ENCODE measurements at places on chromosomes 12 and 14.

DNA sequence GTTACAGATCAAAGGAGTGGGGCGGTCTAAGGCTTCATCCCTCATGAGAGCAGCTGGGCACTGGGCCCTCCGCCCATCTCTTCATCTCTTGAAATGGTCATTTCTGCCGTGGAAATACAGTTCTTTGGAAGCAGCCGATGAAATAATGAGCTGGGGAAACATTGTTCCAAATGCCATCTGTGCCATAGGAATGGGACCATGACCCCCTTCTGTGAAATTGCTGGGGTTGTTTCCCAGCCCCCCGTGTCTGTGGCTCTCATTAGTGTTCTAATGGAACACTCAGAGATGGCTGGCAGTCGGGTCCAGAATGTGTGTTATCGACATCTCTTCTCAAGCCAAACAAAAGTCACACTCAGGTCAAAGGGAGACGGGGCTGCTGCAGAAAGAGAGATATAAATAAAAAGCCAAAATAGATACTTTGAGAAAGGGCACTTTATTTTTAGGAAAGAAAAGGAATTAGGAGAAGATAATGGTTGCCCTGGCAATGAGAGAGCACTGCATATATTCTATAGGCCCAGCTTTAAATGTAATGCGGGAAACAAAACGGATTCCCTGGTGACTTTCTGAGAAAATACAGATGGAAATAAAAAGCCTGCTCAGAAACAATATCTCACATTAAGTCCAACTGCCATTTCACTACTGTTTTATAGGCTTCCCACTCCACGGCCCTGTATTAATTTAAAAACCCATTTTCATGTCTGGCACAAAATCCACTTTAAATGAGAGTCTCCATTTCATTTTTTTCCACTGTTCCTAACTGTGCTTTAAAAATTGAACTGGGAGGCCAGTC lies 107.1 kb downstream of the TTC8 start:
- DNase-seq: no peak

- no peak for DNase-seq
Observed at GRCh38 chr12:52867642-52868041, 18.8 kb upstream of the KRT78 start.

DNA sequence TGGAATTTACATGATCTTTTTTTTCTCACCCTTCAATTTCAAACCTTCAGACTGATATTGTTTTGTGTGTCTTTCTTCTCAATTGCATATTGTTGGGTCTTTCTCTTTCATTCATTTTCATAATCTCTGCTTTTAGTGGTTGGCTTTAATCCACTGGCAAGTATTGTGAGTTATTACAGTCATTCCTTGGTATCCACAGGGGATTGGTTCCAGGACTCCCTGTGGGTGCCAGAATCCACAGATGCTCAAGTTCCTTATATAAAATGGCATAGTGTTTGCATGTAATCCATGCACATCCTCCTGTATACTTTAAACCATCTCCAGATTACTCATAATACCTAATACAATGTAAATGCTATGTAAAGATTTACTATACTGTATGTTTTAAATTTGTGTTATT lies 29.7 kb upstream of the PARP11 start:
- DNase-seq: no peak

GRCh38 chr12:95169368-95169767 lies 47.9 kb downstream of the FGD6 start:
- DNase-seq: peak; percentile 41

- no peak for DNase-seq
Observed at GRCh38 chr12:96225044-96225855, 31.1 kb downstream of the ELK3 start.

GRCh38 chr12:52324153-52324444 lies 2.9 kb upstream of the KRT83 start:
- DNase-seq: no peak

DNA sequence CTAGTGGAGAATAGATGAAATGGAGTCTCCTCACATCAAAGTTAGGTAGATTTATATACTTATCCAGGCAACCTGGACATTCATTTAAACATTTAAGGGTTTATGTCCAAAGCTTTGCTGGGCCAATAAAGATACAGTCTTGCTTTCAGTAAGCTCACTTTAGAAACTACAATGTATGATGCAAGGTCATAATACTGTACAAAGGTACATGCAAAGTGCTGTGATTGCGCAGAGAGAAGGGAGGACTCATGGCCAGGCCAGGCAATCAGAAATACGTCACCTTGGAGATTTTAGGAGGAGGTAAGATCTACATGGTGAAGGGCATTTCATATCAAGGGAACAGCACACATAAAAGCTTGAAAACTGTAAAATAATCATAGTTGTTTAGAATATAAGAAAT lies 113.6 kb downstream of the FGD4 start:
- no peak for DNase-seq

GRCh38 chr12:125222876-125223275 lies 157.6 kb downstream of the AACS start:
- DNase-seq: no peak

- no peak for DNase-seq
Observed at GRCh38 chr12:25101092-25101445, 93.9 kb downstream of the DNAI7 start.

GRCh38 chr14:96177766-96178375 lies 26.8 kb upstream of the BDKRB2 start:
- no peak for DNase-seq

DNA sequence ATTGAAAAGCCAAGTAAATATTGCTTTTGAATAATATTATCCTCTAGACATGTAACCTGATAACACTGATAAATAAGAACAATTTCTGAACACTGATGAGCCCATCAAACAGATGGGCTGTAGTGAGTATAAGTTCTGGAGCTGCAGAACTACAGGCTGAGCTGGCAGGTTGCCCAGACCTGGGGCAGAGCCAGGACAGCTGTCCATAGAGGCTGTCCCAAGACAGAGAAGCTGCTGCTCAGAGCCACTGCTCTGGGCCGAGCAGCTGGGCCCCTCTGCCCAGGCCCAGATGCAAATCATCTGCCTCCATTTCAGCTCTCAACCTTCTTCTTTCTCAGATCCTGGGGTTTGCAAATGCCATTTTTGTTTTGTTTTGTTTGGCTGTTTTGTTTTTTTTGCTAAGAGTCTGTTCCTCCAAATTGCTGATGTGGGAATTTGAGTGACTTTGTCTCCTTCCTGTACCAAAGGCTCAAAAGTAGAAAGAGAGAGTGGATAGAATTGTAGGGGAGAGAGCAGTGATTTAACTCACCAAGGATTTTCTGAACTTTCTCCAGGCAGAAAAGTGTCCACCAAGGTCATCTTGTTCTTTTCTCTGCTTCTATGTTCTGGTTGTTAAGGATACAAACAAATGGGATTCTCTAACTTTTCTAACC lies 4.0 kb upstream of the TESPA1 start:
- peak; percentile 29 for DNase-seq

- no peak for DNase-seq
Observed at GRCh38 chr14:73231981-73232851, 5.1 kb upstream of the PAPLN start.

DNA sequence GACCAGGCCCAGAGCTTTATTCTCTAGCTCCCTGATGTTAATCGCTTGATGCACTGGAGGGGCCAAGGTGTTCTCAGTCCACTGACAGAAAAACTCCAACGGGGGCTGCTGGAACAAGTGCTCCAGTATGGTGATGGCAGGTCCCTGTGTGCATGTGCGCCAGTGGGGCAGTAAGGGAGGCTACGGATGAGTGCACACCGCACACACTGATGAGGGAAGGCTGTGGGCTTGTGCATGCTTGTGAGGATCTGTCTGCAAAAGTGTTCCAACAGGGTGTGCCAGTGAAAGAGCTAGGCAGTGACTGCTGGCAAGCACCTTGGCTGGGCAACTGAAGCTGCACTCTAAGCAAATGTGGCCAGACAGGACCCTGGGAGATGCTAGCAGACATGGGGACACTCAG lies 229.7 kb upstream of the FOXG1 start:
- no peak for DNase-seq

- no peak for DNase-seq
Observed at GRCh38 chr14:49294621-49295148, 291.5 kb downstream of the RPS29 start.

- DNase-seq: no peak
Observed at GRCh38 chr14:54625112-54625511, 58.2 kb downstream of the SAMD4A start.

DNA sequence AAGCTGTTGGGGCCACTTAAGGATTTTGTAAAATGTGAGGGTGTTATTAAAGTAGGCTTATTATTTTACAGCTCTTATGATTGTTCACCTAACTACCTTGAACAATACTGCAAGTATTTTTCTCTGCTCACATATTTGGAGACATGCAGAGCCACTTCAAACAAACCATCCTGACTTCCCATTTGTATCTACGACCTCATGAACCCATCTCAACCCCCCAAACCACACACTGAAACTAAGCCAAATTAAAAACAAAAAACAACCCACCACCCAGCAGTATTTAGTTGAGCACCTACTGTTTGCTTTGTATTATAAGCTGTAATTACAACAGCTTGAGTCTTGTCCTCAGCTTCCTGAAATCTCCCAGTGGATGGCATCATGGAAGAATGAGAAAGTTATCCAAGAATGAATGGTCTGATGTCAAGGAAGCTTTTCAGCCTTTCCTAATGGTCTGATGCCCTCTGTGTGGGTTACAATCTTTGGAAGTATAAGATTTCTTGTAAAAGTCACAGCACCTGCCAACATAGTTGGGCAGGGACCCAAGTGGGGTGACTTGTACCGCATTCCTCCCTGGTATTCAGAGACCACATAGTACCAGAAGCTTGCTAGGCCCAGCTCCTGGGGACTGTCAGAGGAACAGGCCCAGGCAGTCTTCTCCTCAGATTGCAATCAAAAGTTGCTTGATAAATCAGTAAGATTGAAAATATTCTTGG lies 416.6 kb downstream of the ZFP36L1 start:
- DNase-seq: no peak

GRCh38 chr14:76007852-76008251 lies 22.3 kb downstream of the IFT43 start:
- no peak for DNase-seq

GRCh38 chr14:96666088-96666487 lies 131.1 kb upstream of the VRK1 start:
- DNase-seq: no peak

DNA sequence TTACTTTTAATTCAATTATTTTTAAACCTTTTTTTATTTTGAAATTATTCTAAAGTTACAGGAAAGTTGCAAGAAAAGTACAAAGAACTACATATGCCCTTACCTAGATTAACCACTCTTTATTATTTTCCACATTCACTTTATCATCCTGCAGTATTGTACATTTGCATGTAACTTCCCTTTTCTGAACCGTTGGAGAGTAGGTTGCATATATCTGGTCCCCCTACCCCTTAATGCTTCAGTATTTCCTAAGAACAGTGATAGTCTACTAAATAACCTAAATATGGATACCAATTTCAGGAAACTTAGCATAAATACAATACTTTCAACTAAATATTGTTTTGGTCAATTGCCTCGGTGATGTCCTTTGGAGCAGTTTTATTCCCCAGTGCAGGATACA lies 15.0 kb downstream of the G2E3 start:
- DNase-seq: no peak

- no peak for DNase-seq
Observed at GRCh38 chr12:84134797-84135366, 777.7 kb downstream of the SLC6A15 start.

- DNase-seq: no peak
Observed at GRCh38 chr14:61620130-61620946, 75.0 kb upstream of the HIF1A start.

DNA sequence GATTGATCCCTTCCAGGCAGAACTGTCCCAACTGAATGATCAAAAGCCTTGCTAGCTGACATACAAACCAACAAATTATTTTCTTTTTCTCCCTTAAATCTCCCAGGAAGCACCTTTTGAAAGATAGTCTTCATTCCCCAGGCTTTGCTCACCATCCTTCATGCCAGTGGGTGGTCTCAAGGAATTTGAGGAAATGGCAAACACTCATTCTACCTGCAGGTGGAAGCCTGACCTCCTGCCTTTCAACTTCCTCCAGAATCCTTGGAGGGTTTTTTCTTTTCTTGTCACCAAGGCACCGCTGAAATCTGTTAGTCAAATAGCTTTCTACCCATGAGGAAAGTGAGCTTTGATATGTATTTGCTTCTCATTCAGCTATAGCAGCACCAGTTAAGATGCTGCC lies 128.5 kb downstream of the WIF1 start:
- DNase-seq: no peak

DNA sequence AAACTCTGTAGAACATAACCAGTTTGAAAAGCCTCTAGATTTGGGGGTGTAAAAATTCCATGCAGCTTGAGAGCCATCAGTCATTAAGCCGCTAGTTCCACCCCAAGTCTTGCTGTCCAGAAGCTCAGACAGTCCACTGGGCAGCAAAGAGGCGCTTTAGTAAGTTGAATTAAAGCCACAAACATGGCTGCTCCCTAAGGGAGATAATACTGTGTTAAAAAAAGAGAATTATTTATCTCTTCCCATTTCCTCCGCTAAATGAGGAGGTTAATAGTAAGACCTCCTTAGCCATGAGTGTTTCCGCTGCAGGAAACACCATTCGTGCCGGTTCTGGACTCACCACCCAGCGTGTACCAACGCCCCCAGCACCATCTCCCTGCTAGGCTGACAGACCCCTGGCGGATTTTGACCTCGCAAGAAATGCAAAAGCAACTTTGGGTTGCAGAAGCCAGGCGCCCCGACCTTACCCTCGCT lies 536 bp downstream of the TM7SF3 start:
- no peak for DNase-seq

DNA sequence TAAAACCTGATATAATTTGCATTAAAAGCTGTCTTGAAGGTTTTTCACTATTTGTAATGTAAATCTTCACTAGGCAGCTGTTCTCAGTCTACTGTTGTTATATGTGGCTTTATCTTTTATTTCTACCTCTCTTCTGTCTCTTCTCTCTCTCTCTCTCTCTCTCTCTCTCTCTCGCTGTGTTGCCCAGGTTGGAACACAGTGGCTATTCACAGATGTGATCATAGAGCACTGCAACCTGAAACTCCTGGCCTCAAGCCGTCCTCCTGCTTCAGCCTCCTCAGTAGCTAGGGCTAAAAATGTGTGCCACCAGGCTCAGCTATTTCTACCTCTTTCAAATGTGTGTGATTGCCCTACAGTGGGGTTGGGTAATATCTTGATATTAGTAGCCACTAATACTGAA lies 21.1 kb downstream of the FUT8 start:
- no peak for DNase-seq

DNA sequence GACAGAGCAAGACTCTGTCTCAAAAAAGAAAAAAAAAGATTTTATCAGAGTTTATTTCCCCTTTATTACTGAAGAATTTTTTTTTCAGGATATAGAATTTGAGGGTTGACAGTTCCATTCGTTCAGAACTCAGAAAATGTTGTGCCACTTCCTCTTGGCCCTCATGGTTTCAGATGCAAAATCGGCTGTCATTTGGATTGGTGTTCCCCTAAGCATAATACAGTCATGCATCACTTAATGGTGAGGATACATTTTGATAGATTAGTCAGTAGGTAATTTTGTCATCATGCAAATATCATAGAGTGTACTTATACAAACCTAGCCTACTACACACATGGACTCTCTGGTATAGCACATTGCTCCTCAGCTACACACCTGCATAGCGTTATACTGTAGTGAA lies 263.9 kb upstream of the RTL1 start:
- DNase-seq: no peak

DNA sequence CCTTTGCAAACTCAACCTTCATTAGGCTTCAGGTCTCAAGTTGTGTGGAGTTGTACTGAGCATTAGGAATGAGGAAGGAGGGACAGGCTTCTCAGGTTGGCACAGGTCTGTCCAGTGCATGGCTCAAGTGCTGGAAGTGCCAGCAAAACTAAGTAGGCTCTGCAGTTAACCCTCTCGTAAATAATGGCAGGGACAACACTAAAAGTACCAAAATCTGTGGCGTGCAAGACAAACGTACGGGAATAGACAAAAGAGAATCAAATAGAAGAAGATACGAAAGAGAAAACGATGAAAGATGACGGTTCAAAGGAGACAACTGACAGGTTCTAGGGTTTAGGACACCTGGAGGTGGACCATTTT lies 612 bp downstream of the TRAPPC6B start:
- no peak for DNase-seq
